Naive B cell (primary cell): ENCODE measurements at places on chromosomes 12 and 14. TPM values are rescaled to one million over a fixed set of nuclear protein-coding genes. Genes with fewer than 3 reads are reported as not detected.

- peaks cover 7% of the 10 kb centered on the region for H3K27me3 ChIP-seq
- H3K4me3 ChIP-seq, result no peak overlapping the region
- DNase-seq, result no peak
- peaks cover 14% of the 10 kb centered on the region for H3K36me3 ChIP-seq
These were observed 67.5 kb downstream of the B4GALNT3 start for GRCh38 chr12:527241-527640.

- no peak for DNase-seq
- peaks cover 7% of the 10 kb centered on the region for H3K4me1 ChIP-seq
- peaks cover 25% of the 10 kb centered on the region for H3K27me3 ChIP-seq
- H3K36me3 ChIP-seq, result peaks cover 11% of the 10 kb centered on the region
- H3K27ac ChIP-seq, result no peak overlapping the region
These were observed 115.5 kb downstream of the SNAPC1 start for GRCh38 chr14:61877768-61878167.

- H3K27me3 ChIP-seq, result peaks cover 37% of the 10 kb centered on the region
- H3K4me1 ChIP-seq, result no peaks in the 10 kb centered on the region
- no peak for DNase-seq
- no peaks in the 10 kb centered on the region for H3K36me3 ChIP-seq
- H3K4me3 ChIP-seq, result no peak overlapping the region
These were observed 21.4 kb upstream of the CKAP4 start for GRCh38 chr12:106269150-106269771.

- DNase-seq, result no peak
- no peaks in the 10 kb centered on the region for H3K4me1 ChIP-seq
- no peaks in the 10 kb centered on the region for H3K27me3 ChIP-seq
- no peak overlapping the region for H3K4me3 ChIP-seq
These were observed 1543.5 kb downstream of the AACS start for GRCh38 chr12:126608607-126609175.

DNA sequence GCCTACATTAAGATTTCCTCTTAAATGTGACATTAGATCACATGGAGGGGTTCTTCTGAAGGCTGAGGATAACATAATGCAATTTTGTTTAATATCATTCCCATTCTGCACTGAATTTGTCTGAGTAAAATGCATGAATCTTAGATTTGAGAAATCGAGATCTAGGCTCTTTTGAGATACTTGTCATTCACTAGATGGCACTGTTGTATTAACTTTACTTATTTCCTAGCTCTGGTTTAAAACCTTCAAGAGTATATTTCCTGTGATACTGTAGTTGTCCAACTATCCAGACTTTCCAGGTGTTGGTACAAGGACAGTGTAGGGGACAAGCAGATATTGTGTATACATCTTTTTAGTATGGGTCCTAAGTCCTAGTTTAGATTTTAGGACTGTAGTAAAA is 91.7 kb upstream of the SEL1L start:
- H3K4me1 ChIP-seq, result no peaks in the 10 kb centered on the region
- no peaks in the 10 kb centered on the region for H3K36me3 ChIP-seq
- no peak for DNase-seq
- no peak overlapping the region for H3K27ac ChIP-seq
- H3K4me3 ChIP-seq, result no peak overlapping the region

GRCh38 chr12:110826592-110827200 is 20.1 kb upstream of the CCDC63 start:
- peak; percentile 82 for DNase-seq
- peak overlapping the region; percentile 74 for H3K4me3 ChIP-seq
- H3K36me3 ChIP-seq, result no peaks in the 10 kb centered on the region
- peak overlapping the region; percentile 52 for H3K27ac ChIP-seq
- peaks cover 6% of the 10 kb centered on the region for H3K4me1 ChIP-seq

GRCh38 chr12:65681226-65681625 is 143.1 kb upstream of the HMGA2 start:
- H3K36me3 ChIP-seq, result no peaks in the 10 kb centered on the region
- H3K27me3 ChIP-seq, result peaks cover 10% of the 10 kb centered on the region
- no peaks in the 10 kb centered on the region for H3K4me1 ChIP-seq

GRCh38 chr14:45254771-45255170 is 1.8 kb upstream of the MIS18BP1 start:
- no peak for DNase-seq
- H3K36me3 ChIP-seq, result peaks cover 34% of the 10 kb centered on the region
- peaks cover 19% of the 10 kb centered on the region for H3K4me1 ChIP-seq
- H3K27ac ChIP-seq, result no peak overlapping the region
- H3K27me3 ChIP-seq, result no peaks in the 10 kb centered on the region
- H3K4me3 ChIP-seq, result peak overlapping the region; percentile 92

DNA sequence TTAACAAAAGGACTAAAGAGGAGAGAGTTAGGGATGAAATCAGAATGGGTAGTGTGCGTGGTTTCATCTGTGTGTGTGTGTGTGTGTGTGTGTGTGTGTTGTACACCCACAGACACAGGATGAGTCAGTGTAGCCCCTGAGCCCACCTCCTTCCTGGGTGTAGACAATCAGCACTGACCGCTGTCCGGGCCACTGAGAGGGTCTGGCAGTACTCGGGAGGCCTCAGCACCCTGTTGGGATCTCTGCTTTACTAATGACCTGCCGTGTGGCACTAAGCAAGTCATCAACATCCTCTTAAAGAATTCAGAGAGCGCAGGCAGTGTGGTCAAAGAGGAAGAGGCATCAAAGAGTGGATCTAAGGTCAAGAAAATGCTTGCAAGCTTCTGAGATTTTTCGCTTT is 112.6 kb downstream of the PRMT8 start:
- DNase-seq, result no peak
- H3K4me3 ChIP-seq, result no peak overlapping the region
- peaks cover 10% of the 10 kb centered on the region for H3K27me3 ChIP-seq

DNA sequence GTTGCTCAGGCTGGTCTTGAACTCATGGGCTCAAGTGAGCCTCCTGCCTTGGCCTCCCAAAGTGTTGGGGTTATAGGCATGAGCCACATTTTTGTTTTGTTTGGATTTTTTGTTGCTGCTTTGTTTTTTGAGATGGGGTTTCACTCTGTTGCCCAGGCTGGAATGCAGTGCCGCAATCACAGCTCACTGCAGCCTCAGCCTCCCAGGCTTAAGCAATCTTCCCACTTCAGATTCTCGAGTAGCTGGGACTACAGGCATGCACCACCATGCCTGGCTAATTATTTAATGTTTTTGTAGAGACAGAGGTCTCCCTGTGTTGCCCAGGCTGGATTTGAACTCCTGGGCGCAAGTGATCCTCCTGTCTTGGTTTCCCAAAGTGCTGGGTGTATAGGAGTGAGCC is 5.7 kb upstream of the PLEK2 start:
- H3K27ac ChIP-seq, result no peak overlapping the region
- no peak overlapping the region for H3K4me3 ChIP-seq
- peaks cover 17% of the 10 kb centered on the region for H3K4me1 ChIP-seq
- DNase-seq, result no peak

DNA sequence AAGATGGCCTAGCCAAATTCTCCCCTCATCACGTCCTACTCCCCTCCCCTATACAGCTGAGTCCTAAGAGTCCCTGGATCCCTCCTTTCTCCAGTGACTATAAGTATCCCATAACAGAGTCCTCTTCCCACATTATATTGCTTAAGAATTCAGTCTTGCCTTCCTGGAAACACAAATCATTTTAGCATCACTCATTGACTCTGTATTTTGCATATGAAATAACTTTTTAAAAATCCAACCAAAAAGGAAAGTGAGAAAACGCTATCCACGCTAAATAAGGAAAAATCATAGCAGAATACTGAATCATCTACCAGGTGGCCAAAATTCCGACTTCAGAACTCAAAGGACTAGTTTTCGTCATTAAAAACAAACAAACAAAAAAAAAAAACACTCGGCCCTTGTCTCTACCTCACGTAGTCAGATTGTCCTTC is 130.2 kb downstream of the GCH1 start:
- peaks cover 30% of the 10 kb centered on the region for H3K4me1 ChIP-seq
- no peak overlapping the region for H3K4me3 ChIP-seq
- DNase-seq, result no peak
- H3K36me3 ChIP-seq, result no peaks in the 10 kb centered on the region

- H3K36me3 ChIP-seq, result no peaks in the 10 kb centered on the region
- no peak overlapping the region for H3K4me3 ChIP-seq
- no peak overlapping the region for H3K27ac ChIP-seq
- no peaks in the 10 kb centered on the region for H3K4me1 ChIP-seq
- H3K27me3 ChIP-seq, result peaks cover 7% of the 10 kb centered on the region
- no peak for DNase-seq
These were observed 10.3 kb upstream of the MYL2 start for GRCh38 chr12:110930348-110931314.

GRCh38 chr12:130916241-130916911 is 37.3 kb upstream of the ADGRD1 start:
- H3K27ac ChIP-seq, result no peak overlapping the region
- no peak overlapping the region for H3K4me3 ChIP-seq
- peak; percentile 53 for DNase-seq

DNA sequence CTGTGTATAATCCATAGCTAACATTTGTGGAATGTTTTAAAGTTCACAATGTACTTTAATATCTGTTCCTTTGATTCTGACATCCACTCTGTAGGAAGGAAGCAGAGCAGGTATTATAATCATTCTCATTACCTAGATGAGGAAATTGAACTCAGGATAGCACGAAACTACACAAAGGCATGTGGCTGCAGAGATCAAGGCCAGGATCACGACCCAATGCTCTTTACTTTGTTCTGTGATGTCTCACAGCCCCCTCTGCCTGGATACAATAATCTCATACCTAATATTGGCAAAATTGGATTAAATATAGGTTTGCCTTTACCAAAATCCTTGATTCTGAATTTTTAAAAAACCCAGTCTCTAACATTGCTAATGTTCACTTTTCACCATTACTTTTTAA is 298.0 kb upstream of the KITLG start:
- no peaks in the 10 kb centered on the region for H3K4me1 ChIP-seq
- no peak for DNase-seq
- no peaks in the 10 kb centered on the region for H3K36me3 ChIP-seq
- no peak overlapping the region for H3K4me3 ChIP-seq

- H3K4me3 ChIP-seq, result peak overlapping the region; percentile 96
- no peaks in the 10 kb centered on the region for H3K27me3 ChIP-seq
- peaks cover 42% of the 10 kb centered on the region for H3K36me3 ChIP-seq
These were observed 661 bp downstream of the DENR start for GRCh38 chr12:122753319-122753650.

DNA sequence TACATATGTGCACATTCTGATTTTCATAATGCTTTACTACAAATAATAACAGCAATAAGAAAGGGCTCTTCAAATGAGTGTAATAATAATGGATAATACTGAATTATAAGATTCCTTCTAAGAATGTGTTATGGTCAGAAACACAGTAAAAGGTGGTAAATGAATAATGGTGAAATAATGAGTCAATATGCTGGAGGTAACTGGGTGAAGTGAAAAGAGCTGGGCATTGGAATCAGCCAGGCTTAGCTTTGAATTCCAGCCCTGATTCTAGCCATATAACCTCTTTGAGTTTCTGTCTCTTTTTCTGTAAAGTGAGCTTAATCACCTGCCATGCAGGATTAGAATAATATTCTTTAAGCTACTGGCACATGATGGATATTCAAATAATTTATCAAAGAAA is 39.1 kb downstream of the PLEKHA5 start:
- no peaks in the 10 kb centered on the region for H3K36me3 ChIP-seq
- no peak overlapping the region for H3K4me3 ChIP-seq
- H3K4me1 ChIP-seq, result no peaks in the 10 kb centered on the region
- H3K27me3 ChIP-seq, result no peaks in the 10 kb centered on the region
- H3K27ac ChIP-seq, result no peak overlapping the region

DNA sequence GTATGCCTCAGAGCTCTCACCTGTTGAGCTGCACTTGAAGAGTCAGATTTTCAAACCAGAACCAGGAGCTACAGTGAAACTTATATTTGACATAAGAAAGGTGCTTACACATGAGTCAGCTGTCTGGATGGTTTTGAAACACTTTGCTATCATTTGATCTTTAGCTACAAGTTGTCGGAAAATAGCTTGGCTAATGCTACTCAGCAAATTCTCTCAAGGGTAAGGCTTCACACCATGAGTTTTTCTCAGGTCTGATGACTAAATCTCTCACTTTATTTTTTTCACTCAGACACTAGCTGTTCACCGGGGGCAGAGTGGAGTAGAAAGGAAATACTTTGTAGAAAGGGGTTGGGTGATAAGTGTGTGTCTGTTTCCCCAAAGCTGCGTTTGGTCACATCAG is 171.8 kb downstream of the FLRT2 start:
- no peak for DNase-seq
- no peak overlapping the region for H3K27ac ChIP-seq
- no peaks in the 10 kb centered on the region for H3K4me1 ChIP-seq
- no peaks in the 10 kb centered on the region for H3K36me3 ChIP-seq
- H3K4me3 ChIP-seq, result no peak overlapping the region

DNA sequence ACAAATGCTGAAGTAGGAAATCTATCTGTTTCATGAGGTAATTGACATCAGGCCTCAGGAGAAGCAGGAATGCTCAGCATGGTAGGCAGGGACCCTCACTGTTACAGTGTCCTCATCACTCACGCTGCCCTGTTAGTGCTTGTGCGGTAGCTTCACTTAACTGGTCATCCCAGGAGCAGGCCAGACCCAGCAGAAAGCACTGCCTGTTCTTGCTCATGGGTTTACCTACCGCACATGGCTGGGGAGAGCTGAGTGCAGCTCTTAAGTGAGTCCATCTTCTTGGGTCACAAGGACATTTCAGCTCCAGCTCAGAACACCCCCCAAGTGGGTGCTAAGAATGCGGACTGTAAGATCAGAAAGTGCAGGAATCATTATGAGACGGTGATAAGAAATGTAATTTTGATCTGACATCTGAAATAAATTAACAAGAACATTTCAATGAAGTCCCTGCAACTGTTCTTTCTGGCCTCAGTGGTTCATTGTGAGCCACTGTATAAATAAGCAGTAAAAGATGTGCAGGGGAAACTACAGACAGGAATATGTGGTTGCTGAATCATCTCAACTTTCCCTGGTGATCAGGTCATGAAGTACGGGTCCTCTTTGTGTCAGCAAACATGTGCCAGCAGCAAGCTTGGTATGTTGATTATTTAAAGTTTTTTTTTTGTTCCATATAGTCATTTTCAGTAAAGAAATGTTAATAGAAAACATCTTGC is 757.7 kb upstream of the TMEM132C start:
- no peaks in the 10 kb centered on the region for H3K4me1 ChIP-seq
- no peak overlapping the region for H3K27ac ChIP-seq
- no peak for DNase-seq
- no peaks in the 10 kb centered on the region for H3K27me3 ChIP-seq

GRCh38 chr14:75725481-75725880 is 64.4 kb downstream of the TTLL5 start:
- no peaks in the 10 kb centered on the region for H3K4me1 ChIP-seq
- H3K4me3 ChIP-seq, result no peak overlapping the region
- DNase-seq, result no peak
- H3K27ac ChIP-seq, result no peak overlapping the region
- H3K27me3 ChIP-seq, result no peaks in the 10 kb centered on the region

The SLC7A8 gene
- polyA plus RNA-seq, result not detected

The FAM90A1 gene
- not detected for polyA plus RNA-seq

The CLEC7A gene
- 0.60 TPM for polyA plus RNA-seq

The MAP3K9 gene
- 8.1 TPM for polyA plus RNA-seq

The SLCO1B3 gene
- not detected for polyA plus RNA-seq
